ENCODE measurements at places on chromosomes 16 and 17.

DNA sequence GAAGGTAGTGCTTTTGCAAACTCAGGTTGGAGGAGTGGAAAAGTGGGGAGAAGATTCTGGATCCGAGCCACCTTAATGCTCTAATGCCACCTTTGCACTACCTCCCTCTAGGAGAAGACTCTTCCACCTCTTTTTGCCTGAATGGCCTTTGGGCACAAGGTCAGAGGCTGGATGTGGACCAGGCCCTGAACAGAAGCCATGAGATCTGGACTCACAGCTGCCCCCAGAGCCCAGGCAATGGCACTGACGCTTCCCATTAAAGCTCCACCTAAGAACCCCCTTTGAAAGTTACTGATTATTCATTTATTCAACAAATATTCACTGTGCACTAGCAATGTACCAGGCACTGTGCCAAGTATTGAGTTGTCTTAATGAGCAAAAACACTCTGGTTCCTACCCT is 3.2 kb downstream of the SHBG start:
- no peak for DNase-seq

- peak; percentile 90 for DNase-seq
These were observed 5.7 kb downstream of the ZNF319 start for GRCh38 chr16:57994778-57995177.

DNA sequence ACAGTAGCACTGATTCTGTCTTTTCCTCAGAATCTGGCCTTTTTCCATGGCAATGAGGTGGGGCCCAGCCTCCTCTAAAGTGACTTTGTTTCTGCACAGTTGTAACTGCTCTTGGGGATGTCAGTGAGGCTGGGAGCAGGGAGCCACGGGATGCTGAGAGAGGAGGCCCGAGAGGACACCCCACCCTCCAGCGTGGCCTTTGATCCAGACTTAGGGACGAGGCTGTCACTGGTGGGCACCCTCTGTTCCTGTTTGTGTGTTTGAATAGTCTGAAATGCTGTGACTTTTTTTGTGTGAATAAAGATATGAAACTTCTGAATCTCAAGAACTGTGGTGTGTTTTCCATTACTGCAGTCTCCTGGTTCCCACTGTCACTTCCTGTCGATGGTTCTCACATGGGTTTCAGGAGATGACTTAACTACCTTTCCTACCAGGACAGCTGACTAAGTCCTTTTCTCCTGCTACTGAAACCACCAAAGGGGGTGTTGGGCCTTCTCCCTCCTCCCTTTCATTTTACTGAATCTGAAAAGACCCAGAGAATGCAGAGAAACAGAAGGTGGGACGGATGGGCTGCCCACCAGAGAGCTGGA is 18.6 kb downstream of the KCTD2 start:
- DNase-seq, result no peak

- no peak for DNase-seq
These were observed 46.1 kb upstream of the MSI2 start for GRCh38 chr17:57210224-57210553.

- no peak for DNase-seq
These were observed 190.9 kb upstream of the GSE1 start for GRCh38 chr16:85422196-85422631.

DNA sequence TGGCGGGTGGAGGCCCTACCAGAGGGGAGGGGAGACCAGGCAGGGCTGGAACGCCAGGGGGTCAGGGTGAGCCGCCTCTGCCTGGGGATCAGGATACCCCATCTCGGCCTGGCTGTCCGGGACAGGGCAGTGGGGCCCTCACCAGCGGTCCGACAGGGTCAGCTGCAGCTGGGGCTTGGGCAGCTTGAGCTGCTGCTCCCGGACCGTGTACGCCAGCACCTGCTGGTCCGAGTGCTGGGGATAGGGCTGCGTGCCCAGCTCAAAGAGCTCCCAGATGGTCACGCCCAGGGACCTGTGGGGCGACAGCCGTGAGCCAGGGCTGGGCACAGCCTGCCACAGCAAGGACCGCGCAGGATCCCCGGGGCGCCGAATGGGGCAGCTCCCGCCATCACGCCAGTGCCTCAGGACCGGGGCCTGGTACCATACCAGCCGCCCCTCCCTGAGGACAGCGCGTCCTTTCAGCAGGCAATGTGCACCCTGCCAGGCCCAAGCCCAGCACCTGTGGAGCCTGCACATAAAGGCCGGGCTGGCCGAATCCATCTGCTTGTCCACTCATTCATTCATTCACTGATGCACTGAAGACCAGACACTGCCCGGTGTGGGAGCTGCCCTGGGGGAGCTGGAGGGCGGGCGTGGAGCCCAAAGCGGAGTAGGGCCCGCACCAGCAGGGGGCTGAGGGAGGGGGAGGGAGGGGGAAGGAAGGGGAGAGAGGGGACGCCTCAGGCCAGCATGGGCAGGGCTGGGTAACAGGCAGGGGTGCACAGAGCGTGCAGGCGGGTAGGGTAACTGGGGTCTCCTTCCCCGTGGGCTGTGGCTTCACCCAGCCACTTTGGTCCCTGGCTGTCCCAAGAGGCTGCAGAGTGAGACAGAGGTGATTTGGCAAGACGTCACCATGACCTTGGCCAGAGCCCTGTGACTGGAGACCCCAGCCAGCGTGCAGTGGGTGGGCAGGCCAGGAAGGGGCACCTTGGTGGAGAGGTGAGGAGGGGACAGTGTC is 42.0 kb upstream of the PVALEF start:
- DNase-seq, result no peak

GRCh38 chr17:31425282-31426040 is 34.0 kb downstream of the RAB11FIP4 start:
- peak; percentile 19 for DNase-seq

DNA sequence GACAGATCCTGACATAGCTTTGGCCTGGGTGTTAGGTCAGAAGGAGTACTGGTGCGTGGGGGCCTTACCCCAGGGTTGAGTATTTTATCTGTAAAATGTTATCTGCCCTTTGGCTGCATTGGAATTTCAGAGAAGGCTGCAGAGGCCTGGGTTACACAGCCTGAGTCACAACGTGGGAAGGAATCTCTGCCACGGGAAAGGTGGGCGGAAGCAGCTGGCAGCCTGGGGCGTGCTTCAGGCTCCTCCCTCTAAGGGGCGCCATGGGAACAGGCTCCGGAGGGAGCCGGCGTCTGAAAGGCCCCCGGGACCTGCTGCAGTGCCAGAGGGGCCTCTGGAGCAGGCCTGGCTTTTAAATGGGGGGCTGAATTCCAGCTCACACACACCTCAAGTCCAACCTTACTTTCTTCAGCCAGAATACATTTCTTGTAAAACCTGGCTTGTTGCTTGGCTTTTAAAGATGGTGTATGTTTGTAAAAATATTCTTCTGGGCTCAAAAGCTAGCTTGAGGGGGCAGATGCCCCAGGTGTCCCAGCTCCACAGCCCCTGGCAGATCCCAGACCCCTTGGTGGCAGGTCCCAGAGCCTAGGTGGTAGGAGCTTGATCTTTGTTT is 142.2 kb downstream of the RAB11FIP4 start:
- peak; percentile 50 for DNase-seq

DNA sequence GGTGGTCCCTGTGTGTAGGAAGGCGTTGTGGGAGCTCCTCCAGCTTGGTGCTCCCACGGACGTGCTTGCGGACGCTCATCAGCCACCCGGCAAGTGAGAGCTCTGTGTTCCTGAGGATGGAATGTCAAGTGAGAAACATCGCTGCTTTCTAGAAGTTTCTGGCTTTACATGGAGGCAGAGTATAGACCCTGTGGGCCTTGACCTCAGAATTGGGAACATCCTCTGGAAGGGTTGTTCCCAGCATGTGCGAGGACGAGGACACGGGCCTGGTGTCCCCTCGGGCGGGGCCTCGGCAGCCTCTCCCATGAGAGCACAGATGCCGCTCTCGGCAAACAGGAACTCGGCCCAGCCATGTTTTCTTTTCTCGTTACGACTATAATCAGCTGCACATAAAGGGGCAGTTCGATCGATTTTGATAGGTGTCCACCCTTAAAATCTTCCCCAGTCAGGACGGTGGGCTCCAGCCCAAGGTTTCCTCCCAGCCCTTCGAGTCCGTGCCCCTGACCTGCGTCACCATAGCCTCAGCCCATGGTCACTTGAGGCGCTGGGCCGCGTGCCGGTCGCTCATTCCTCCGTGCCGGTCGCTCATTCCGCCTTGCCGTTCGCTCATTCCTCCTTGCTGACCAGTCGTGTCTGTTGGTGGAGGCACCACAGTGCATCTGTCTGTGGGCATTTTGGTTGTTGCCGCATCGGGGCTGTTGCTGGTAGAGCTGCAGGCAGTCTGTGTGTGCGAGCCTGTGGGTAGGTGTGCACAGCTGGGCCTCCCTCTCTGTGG is 91.3 kb upstream of the ZNF750 start:
- DNase-seq, result no peak

DNA sequence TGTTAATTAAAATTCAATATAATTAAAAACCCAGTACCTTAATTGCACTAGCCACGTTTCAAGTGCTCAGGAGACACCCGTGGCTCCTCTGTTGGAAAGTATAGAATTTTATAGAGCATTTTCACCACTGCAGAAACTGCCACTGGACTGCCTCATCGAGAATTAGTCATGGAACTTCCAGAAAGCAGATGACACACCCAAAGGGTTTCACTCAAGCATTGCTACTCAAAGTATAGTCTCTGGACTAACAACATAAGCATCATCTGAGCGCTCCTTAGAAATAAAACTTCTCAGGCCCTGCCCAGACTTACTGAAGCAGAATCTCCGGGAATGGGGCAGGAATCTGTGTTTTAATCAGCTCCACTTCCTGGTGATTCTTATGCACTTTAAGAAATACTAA is 63.5 kb upstream of the GPR139 start:
- no peak for DNase-seq

All from hematopoietic multipotent progenitor cell treated with erythropoietin and hydrocortisone succinate and interleukin-3 and kit ligand, for 4 days (in vitro differentiated cells).